ENCODE measurements at places on chromosomes 13 and 19. TPM values are rescaled to one million over a fixed set of nuclear protein-coding genes. Genes with fewer than 3 reads are reported as not detected.

The DMAC2 gene
- 109 TPM for total RNA-seq

The LILRB3 gene
- 0.07 TPM for total RNA-seq

The STOML3 gene
- not detected for total RNA-seq

The NXNL1 gene
- not detected for total RNA-seq

The ZNF100 gene
- total RNA-seq, result not detected

The METTL21C gene
- total RNA-seq, result not detected

The RAVER1 gene
- total RNA-seq, result 28.3 TPM

The C19orf33 gene
- 705 TPM for total RNA-seq

The PTPRH gene
- 5.8 TPM for total RNA-seq

The SGCG gene
- not detected for total RNA-seq

The SIGLEC11 gene
- not detected for total RNA-seq

The KLK2 gene
- not detected for total RNA-seq

The ZNF738 gene
- 1.0 TPM for total RNA-seq

The TMEM145 gene
- 3.5 TPM for total RNA-seq

The PSPN gene
- total RNA-seq, result 0.69 TPM

The KLK7 gene
- total RNA-seq, result not detected

The SULT2B1 gene
- total RNA-seq, result 16.6 TPM

The ZNF700 gene
- total RNA-seq, result 0.22 TPM

The ADPRHL1 gene
- 13.9 TPM for total RNA-seq

The C19orf38 gene
- not detected for total RNA-seq

The ADGRE1 gene
- 5.4 TPM for total RNA-seq

The BRME1 gene
- total RNA-seq, result not detected

The ZNF540 gene
- not detected for total RNA-seq
